ENCODE measurements at places on chromosomes 2 and 18.

- no peak for DNase-seq
These were observed 48.3 kb downstream of the STAT1 start for GRCh38 chr2:190965580-190966222.

GRCh38 chr2:122692400-122693083, 937.1 kb downstream of the TSN start:
- no peak for DNase-seq

DNA sequence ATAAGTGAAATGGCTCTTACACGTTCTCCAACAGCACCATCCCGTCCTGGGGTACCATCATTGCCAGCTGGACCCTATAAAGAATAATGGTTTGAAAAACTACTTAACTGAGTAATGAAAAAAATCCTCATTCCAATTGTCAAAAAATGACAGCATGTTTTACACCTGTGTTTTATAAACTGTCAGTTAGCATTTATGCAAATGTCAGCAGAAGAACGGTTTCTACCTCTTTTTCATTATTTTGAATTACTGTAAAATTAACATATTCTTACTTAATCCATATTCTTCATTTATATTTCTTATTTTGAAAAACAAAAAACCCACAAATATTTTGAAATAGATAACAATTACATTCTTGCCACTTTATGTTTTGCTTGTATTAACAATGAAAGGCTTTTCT, 74.0 kb downstream of the COL3A1 start:
- DNase-seq, result no peak

DNA sequence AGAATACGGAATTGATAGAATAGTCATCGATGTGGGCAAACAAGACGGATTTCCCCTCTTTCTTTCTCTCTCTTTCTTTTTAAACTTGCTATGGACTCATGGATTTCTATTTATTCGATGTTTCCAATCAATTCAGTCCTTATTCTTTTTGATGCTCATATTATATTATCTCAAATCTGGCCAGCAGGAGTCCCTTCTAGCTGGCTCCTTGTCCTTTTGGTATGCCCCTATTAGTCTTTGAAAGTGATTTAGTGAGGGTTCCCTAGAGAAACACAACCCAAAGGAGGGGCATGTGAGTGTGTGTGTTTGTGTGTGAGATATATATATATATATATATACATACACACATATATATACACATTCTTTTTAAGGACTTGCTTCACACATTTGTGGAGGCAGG, 23.5 kb upstream of the BIN1 start:
- no peak for DNase-seq

DNA sequence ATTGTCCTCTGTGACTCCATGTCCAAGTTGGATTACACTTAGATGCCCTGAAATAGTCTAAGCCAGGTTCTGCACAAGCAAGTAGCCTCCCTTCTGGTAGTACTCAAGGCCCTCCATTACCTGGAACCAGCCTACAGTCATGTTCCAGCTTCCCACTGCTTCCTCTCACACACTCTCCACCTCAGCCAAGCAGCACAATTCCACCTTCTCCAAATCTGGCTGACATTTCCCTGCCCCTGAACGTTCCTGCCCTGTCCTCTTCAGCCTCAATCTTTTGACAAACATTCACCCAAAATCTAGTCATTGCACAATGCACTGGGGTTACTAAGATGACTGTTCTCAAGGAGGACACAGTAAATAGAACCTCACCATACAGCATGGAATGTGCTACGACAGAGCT, 95.3 kb upstream of the KLHL29 start:
- DNase-seq, result no peak

GRCh38 chr2:107669335-107669734, 157.4 kb upstream of the RGPD4 start:
- DNase-seq, result no peak

- DNase-seq, result no peak
These were observed 13.7 kb upstream of the TTC39C start for GRCh38 chr18:24000613-24001490.

Measured in stimulated activated CD8-positive, alpha-beta memory T cell treated with anti-CD3 and anti-CD28 coated beads, Interleukin-15, amount 100 ng/mL, for 24 hours (primary cell).